Natural killer cell (primary cell): ENCODE measurements at places on chromosomes 12 and 14. TPM values are rescaled to one million over a fixed set of nuclear protein-coding genes. Genes with fewer than 3 reads are reported as not detected.

DNA sequence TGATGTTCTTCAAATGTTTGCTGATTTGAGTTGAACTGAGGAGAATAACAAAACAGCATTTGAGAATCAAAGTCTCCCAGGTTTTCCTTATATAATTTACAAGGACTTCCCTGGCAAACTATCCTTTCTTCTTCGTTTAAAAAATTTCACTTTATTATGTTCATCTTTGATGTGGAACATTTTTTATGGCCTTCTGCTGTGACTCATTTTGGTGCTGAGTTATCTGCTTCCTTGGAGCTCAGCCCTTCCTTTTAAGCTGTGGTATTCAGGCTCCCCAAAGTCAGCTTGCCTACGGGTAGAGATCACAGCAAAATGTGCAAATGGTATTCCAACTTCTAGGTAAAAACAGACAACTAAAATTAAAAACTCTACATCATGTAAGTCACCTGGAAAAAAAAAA is 1.4 kb upstream of the ANO4 start:
- no peak overlapping the region for H3K27ac ChIP-seq
- H3K27me3 ChIP-seq: no peaks in the 10 kb centered on the region
- no peak for DNase-seq
- H3K36me3 ChIP-seq: no peaks in the 10 kb centered on the region
- H3K4me3 ChIP-seq: no peak overlapping the region

- no peak overlapping the region for H3K27ac ChIP-seq
- no peak for DNase-seq
- no peaks in the 10 kb centered on the region for H3K4me1 ChIP-seq
- H3K36me3 ChIP-seq: no peaks in the 10 kb centered on the region
- no peaks in the 10 kb centered on the region for H3K27me3 ChIP-seq
Observed at GRCh38 chr12:92065639-92066038, 80.0 kb downstream of the BTG1 start.

DNA sequence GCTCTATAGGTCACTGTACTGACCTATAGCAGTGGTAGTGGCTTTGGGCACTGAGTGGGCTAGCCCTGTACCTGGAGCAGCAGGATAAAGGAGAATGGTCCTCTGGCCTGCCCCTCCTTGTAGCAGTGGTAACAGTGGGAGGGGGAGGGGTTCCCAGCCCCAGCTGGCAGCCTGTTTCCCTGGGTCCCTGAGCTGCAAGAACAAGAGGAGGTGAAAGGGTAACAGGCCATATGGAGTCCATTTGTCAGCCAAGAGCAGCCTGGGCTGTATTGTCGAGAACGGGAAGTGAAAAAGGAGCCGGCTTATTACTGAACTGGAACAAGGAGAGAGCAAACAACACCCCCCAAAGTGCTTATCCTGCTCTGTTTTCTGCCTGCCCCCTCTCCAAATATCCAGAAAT is 73.8 kb upstream of the SRSF5 start:
- H3K4me1 ChIP-seq: peaks cover 53% of the 10 kb centered on the region
- no peaks in the 10 kb centered on the region for H3K27me3 ChIP-seq
- no peak for DNase-seq
- H3K27ac ChIP-seq: peak overlapping the region; percentile 9
- peaks cover 2% of the 10 kb centered on the region for H3K36me3 ChIP-seq

NAA25 gene
- 25.8 TPM for total RNA-seq

DNA sequence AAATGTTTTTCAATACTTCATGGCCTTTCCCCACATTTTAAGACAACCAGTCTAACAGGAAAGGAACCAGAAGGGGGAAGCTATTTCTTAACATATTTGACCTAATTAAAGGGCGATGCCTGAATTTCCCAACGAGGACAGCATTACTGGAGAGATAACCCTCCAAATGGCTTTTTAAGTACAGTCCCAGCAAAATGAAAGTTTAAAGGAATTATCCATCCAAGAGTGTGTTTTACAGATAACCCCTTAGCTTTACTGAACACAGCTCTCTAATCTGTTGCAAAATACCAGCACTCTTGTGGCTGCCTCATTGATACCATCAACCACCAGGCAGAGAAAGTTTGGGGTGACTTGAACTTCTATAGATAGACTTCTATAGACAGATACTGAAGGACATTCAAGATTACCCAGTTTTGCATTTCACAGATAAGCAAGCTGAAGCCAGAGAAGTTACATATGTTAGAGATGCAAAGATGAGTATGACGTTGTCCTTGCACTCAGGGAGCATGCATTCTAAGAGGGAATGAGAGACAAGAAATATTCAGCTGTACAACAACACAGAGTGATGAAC is 41.3 kb upstream of the DUSP6 start:
- H3K27me3 ChIP-seq: no peaks in the 10 kb centered on the region
- no peak overlapping the region for H3K4me3 ChIP-seq
- H3K4me1 ChIP-seq: peaks cover 11% of the 10 kb centered on the region
- H3K27ac ChIP-seq: no peak overlapping the region
- DNase-seq: no peak

GRCh38 chr12:50529345-50529744 is 24.6 kb downstream of the DIP2B start:
- no peak overlapping the region for H3K4me3 ChIP-seq
- peaks cover 31% of the 10 kb centered on the region for H3K4me1 ChIP-seq
- no peak overlapping the region for H3K27ac ChIP-seq
- DNase-seq: no peak

DNA sequence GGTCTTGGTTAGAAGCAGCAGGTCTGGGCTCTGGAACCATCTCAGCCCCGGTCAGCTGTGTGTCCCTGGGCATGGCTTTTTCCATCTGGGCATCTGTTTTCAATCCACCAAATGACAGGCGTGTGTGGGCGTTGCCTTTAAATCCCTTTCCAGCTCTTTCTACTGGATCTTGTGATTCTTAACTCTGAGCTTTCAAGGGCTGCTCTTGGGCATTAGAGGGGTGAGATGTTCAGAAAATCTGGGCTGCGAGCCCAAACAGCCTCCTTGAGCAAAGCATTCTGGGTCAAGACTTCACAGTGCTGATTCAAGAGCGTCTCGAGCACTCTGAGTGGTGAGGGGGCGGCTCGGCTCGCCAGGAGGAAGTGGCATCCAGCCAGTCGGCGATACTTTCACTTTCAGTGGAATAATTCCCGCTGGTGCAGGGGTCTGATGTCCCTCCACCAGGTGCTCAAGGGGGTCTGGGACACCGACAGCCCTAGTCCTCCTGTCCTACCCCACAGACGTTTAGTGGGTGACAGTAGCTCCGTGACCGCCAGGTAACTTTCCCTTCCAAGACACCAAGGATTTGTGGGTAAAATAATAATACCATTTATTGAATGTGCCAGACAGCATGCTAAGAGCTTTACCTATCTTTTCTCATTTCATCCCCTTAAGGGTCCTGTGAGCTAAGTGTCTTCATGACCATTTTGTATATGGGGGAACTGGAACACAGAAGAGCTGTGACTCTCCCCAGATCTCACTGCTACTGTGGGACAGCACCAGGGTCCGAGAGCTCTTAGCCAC is 114.0 kb downstream of the PLXNC1 start:
- peak overlapping the region; percentile 96 for H3K27ac ChIP-seq
- peak overlapping the region; percentile 69 for H3K4me3 ChIP-seq
- peaks cover 37% of the 10 kb centered on the region for H3K4me1 ChIP-seq
- peaks cover 18% of the 10 kb centered on the region for H3K36me3 ChIP-seq

GRCh38 chr12:4293299-4293965 is 19.9 kb downstream of the CCND2 start:
- peaks cover 48% of the 10 kb centered on the region for H3K4me1 ChIP-seq
- H3K27ac ChIP-seq: peak overlapping the region; percentile 2
- H3K27me3 ChIP-seq: no peaks in the 10 kb centered on the region
- H3K4me3 ChIP-seq: no peak overlapping the region
- no peak for DNase-seq

RNASE7 gene
- not detected for total RNA-seq

- no peaks in the 10 kb centered on the region for H3K36me3 ChIP-seq
- peak overlapping the region; percentile 38 for H3K27ac ChIP-seq
- H3K4me3 ChIP-seq: no peak overlapping the region
- no peaks in the 10 kb centered on the region for H3K27me3 ChIP-seq
- DNase-seq: no peak
Observed at GRCh38 chr12:107571492-107571891, 114.1 kb upstream of the PWP1 start.

- DNase-seq: no peak
- no peak overlapping the region for H3K27ac ChIP-seq
- no peaks in the 10 kb centered on the region for H3K4me1 ChIP-seq
- no peaks in the 10 kb centered on the region for H3K36me3 ChIP-seq
Observed at GRCh38 chr14:58060077-58060476, 91.9 kb downstream of the ARMH4 start.

DNA sequence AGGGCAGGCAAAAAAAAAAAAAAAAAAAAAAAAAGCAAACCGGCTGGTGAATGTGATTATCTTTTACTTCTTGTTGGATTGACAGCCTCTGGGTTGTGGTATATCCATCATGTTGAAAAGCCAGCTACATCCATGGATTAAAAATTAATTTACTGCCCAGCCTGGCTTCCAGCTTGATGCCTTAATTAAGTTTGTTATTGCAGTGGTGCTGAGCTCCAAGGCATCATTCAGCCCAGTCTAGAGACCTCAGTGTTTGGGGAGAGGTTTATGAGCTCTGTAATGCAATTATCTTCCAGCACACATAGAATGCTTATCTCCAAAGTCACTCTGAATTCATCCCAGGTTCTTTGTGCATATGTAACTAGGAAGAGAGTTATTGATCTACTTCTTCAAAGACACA is 114.8 kb downstream of the RIMBP2 start:
- DNase-seq: no peak
- no peak overlapping the region for H3K4me3 ChIP-seq
- no peaks in the 10 kb centered on the region for H3K36me3 ChIP-seq
- H3K27ac ChIP-seq: no peak overlapping the region
- H3K27me3 ChIP-seq: no peaks in the 10 kb centered on the region

- no peak overlapping the region for H3K4me3 ChIP-seq
- no peaks in the 10 kb centered on the region for H3K27me3 ChIP-seq
- no peak for DNase-seq
- no peaks in the 10 kb centered on the region for H3K36me3 ChIP-seq
- no peak overlapping the region for H3K27ac ChIP-seq
Observed at GRCh38 chr12:70683976-70684375, 46.7 kb upstream of the PTPRB start.

DNA sequence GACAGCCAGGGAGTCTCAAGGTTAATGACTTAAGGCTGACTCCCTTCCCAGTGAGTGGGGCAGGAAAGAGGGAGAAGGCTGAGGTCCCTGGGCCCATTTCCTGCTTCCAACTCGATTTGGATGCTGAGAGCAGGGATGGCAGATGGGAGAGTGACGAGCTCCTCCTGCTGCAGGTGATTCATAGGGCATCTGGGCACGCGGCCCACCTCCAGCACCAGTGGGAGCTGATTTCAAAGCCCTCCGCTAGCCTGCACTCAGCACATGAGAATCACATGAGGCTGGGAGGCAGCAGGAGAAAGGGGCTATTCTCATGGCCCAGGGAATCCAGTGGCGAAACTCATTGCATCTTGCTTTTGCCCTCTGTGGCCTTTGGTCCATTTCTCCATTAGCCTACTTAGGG is 90.8 kb downstream of the SSPN start:
- no peak for DNase-seq
- no peaks in the 10 kb centered on the region for H3K4me1 ChIP-seq
- H3K36me3 ChIP-seq: no peaks in the 10 kb centered on the region

GRCh38 chr12:22014041-22014782 is 31.8 kb upstream of the CMAS start:
- no peak overlapping the region for H3K4me3 ChIP-seq
- no peak for DNase-seq
- H3K27me3 ChIP-seq: no peaks in the 10 kb centered on the region

DNA sequence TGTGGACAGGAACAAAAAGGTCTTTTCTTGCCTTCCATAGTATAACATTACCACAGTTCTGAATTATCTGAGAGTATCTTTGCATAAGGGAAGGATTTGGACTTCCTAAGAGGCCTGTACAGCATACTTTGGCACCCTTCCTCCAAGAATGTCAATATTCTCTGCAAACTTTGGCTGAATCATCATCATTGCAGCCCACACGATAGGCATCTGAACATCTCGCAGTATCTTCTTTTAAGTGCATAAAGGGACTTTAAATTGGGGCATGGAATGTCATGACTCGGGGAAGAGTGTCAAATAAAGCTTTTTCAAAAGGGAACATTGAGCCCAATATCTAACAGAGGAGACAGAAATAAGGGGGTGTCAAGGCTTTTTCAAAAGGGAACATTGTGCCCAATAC is 646.2 kb upstream of the STXBP6 start:
- H3K27ac ChIP-seq: no peak overlapping the region
- DNase-seq: no peak
- H3K36me3 ChIP-seq: no peaks in the 10 kb centered on the region
- H3K27me3 ChIP-seq: no peaks in the 10 kb centered on the region
- H3K4me3 ChIP-seq: no peak overlapping the region

GRCh38 chr12:101829639-101830366 is 956 bp downstream of the GNPTAB start:
- H3K27ac ChIP-seq: peak overlapping the region; percentile 68
- no peaks in the 10 kb centered on the region for H3K27me3 ChIP-seq
- H3K4me1 ChIP-seq: peaks cover 34% of the 10 kb centered on the region
- no peaks in the 10 kb centered on the region for H3K36me3 ChIP-seq

DLST gene
- 180 TPM for total RNA-seq

GRCh38 chr14:86153480-86153879 is 623.5 kb downstream of the FLRT2 start:
- DNase-seq: no peak
- no peaks in the 10 kb centered on the region for H3K4me1 ChIP-seq
- H3K36me3 ChIP-seq: no peaks in the 10 kb centered on the region
- H3K4me3 ChIP-seq: no peak overlapping the region
- no peaks in the 10 kb centered on the region for H3K27me3 ChIP-seq

FERMT2 gene
- total RNA-seq: 1.7 TPM

GRCh38 chr12:57845478-57846284 is 848 bp downstream of the CTDSP2 start:
- peak overlapping the region; percentile 81 for H3K27ac ChIP-seq
- peak; percentile 70 for DNase-seq
- no peaks in the 10 kb centered on the region for H3K27me3 ChIP-seq
- peak overlapping the region; percentile 99 for H3K4me3 ChIP-seq

- no peak overlapping the region for H3K27ac ChIP-seq
- peaks cover 18% of the 10 kb centered on the region for H3K27me3 ChIP-seq
- no peaks in the 10 kb centered on the region for H3K36me3 ChIP-seq
- H3K4me1 ChIP-seq: peaks cover 5% of the 10 kb centered on the region
Observed at GRCh38 chr12:107775093-107775721, 703 bp downstream of the ASCL4 start.

ANKS1B gene
- not detected for total RNA-seq

DNA sequence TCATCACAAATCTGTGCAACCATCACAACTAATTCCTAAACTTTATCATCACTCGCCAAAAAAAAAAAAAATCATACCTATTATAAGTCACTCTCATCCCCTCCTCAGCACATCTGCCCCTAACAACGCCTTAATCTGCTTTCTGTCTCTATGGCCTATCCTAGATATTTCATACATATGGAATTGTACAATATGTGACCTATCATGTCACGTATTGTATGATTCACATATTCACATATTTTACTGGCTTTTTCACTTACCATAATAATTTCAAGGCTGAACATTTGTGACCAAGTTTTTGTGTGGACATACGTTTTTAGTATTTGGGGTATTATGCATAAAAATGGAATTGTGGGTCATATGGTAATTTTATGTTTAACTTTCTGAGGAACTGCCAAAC is 400.7 kb downstream of the DAD1 start:
- no peak for DNase-seq
- no peaks in the 10 kb centered on the region for H3K36me3 ChIP-seq
- no peaks in the 10 kb centered on the region for H3K27me3 ChIP-seq
- no peak overlapping the region for H3K4me3 ChIP-seq
